IMR-90 (cell line): ENCODE measurements at places on chromosomes 6 and 20. TPM values are rescaled to one million over a fixed set of nuclear protein-coding genes. Genes with fewer than 3 reads are reported as not detected.

CGA gene
- polyA plus RNA-seq, result 0.15 and 0.17 TPM in 2 replicates

AFDN gene
- 11.6 and 12.4 TPM in 2 replicates for polyA plus RNA-seq

DBNDD2 gene
- 7.8 and 9.3 TPM in 2 replicates for polyA plus RNA-seq

MPIG6B gene
- not detected in 2 replicates for polyA plus RNA-seq

OGFRL1 gene
- 3.7 and 5.4 TPM in 2 replicates for polyA plus RNA-seq

DEFB124 gene
- not detected in 2 replicates for polyA plus RNA-seq

NKAPL gene
- 0.49 and 0.51 TPM in 2 replicates for polyA plus RNA-seq

OTOR gene
- polyA plus RNA-seq, result not detected in 2 replicates

APOBEC2 gene
- polyA plus RNA-seq, result not detected in 2 replicates

SNAP91 gene
- polyA plus RNA-seq, result not detected in 2 replicates
